ENCODE measurements at places on chromosomes 12 and 14.

DNA sequence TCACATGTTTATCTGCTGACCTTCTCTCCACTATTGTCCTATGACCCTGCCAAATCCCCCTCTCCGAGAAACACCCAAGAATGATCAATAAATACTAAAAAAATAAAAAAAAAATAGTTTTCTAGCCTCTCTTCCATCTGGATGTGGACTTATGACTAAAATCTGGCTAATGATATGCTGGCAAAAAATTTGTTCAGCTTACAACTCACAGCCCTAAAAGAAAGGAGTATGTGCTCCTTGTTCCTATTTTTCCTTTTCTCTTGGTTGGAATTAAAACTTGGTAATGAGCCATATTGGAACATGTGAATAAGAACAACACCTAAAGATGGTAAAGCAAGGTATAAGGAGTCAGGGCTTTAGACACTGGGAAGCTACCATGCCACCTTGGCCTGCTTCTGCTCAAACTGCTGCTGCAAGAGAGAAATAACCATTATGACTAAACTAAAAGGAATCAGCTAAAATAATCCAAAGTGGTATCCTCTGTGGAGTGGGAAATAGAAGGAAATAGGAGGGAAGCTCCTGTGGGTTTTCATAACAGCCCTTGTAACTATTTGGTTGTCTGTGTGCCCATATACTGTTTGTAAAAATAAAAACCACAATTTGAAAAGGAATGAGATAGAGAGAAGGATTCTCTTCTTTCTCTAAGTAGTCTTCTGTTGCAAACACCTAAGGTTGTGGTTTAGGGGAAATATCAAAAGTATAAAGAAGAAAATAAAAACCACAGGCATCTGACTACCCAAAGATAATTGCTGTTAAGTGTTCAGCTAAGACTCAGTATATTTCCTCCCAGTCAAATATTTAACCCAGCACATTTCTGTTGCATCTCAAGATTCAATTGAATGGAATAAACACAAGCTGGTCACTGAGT lies 53.8 kb downstream of the SDR9C7 start:
- DNase-seq = no peak

GRCh38 chr12:33115716-33116115 lies 219.1 kb upstream of the PKP2 start:
- no peak for DNase-seq

GRCh38 chr12:131204416-131205274 lies 250.9 kb downstream of the ADGRD1 start:
- no peak for DNase-seq

GRCh38 chr12:102879144-102879763 lies 37.8 kb downstream of the PAH start:
- no peak for DNase-seq

- DNase-seq = no peak
Observed at GRCh38 chr12:66500841-66501240, 178.0 kb downstream of the GRIP1 start.

GRCh38 chr12:19624491-19624890 lies 185.2 kb downstream of the AEBP2 start:
- no peak for DNase-seq

DNA sequence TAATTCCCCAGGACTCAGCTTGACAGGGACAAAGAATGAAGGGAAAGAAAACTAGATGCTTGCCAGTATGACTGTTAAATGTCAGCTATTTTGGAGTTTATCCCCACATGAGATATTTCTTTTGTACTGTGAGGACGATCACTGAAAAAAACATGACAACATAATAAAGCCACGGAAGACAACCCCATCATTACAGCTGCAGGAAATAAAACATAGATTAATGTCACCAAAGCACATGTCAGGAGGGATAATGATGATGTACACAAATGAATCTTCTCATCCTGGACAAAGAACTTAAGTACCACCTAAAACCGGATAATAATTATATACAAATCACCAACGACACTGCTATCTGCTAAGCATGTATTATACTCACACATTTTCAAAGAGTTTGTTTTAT lies 84.6 kb upstream of the GRIP1 start:
- DNase-seq = no peak

Measured in Peyer's patch (tissue), 4 donors.